NCI-H2029 treated with DMSO at 0.1 percent for 48 hours (cell line): ENCODE measurements at places on chromosomes 1 and 21.

- DNase-seq: no peak
Measured at GRCh38 chr1:80424249-80424648, 1376.5 kb upstream of the ADGRL2 start.

DNA sequence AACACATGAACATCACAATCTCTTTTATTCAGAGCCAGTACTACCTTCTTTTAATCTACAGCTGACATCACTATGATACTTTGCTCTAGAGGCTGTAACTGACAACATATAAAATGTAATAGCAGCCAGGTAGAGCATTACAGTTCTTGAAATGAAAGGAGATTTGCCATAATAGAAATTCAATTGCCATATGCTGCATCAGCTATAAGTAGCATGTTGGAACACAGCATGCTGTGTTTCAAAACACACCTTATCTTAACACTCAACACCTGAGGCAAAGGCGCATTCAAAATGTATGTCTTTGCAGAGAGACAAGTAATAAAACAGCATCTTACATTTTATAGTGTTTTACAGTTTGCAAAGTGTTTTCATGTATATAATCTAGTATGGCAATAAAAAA is 24.0 kb upstream of the KRTAP21-1 start:
- no peak for DNase-seq

GRCh38 chr1:95916616-95917015 is 682.6 kb downstream of the RWDD3 start:
- DNase-seq: no peak

- DNase-seq: no peak
Measured at GRCh38 chr1:89649783-89650182, 16.9 kb downstream of the LRRC8C start.

DNA sequence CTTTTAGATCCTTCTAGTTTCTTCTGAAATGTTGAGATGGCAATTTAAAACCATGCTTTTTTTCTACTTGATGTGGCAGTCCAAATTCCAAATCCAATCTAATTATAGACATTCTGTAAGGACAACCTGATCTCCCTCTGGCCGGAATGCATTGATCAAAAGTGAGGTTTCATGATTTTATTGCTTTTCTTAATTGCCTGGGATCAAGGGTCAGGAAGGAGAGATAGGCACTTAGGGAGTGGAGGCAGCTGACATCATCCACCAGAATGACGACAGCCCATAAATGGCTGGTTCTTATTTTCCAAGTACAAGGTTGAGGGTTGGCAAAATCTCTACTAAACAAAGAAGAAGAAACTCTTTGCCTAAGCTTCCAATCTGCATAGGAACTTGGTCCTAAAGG is 46.4 kb upstream of the SCCPDH start:
- DNase-seq: no peak

- peak; percentile 32 for DNase-seq
Measured at GRCh38 chr1:28056129-28056925, 32.1 kb downstream of the EYA3 start.

- no peak for DNase-seq
Measured at GRCh38 chr1:72763481-72763880, 481.1 kb upstream of the NEGR1 start.

- DNase-seq: no peak
Measured at GRCh38 chr1:29243871-29244200, 7.5 kb downstream of the PTPRU start.

GRCh38 chr21:44010429-44010828 is 1.7 kb upstream of the TRAPPC10 start:
- DNase-seq: no peak

DNA sequence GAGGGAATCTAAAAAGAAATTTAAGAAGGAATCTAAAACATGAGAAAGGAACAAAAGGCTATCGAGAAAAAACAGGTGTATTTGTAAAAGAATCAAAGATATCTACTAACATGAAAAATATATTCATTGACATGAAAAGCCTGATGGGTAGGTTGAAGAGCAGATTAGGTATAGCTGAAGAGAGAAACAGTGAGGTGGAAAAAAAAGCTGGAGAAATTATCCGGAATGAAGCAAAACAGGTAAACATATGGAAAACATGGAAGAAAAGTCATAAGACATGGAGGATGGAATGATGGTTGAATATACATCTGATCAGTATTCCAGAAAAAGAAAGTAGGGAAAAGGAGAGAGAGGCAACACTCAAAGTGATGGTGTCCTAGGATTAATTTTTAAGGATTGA is 9.6 kb downstream of the EVA1C start:
- no peak for DNase-seq

GRCh38 chr1:3641046-3641760 is 8.7 kb downstream of the WRAP73 start:
- DNase-seq: no peak

- no peak for DNase-seq
Measured at GRCh38 chr1:96515430-96515829, 206.2 kb upstream of the PTBP2 start.

DNA sequence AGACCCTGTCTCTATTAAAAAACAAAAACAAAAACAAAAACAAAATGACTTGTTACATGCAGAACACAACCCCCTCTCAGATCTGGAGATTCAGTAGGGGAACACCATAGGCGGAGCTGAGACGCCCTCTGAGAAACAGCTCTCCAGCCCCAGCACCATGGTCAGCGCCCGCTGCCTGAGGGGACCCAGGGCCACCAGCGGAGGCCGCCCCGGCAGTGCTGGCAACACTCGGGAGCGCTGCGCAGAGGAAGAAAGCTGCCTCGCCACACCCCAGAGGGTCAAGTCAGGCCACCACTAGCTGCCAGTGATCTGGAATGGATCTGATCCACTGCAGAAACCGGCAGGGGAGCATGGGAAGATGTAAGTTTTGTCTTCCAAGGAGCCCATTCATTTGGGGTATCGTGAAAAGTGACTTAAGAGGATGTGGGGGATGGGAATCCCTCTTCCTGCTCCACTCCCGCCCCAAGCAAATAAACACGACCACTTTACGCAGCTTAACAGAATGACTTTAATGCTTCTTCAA is 3.1 kb downstream of the ACTA1 start:
- no peak for DNase-seq

DNA sequence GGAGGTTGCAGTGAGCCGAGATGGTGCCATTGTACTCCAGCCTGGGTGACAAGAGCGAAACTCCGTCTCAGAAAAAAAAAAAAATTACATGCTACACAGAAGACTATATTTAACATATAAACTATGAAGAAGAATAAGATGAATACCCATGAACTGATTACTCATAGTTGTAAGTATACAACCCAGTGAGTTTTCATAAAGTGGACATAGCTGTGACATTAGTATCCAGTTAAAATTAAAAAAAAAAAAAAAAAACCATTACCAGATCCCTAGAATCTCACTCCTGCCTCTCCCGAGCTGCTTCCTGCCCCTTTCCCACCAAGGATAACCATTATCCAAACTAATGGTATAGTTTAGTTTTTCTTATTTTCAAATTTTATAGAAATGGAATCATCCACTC is 37.4 kb downstream of the UBE4B start:
- no peak for DNase-seq

GRCh38 chr21:46205766-46206162 is 21.5 kb upstream of the SPATC1L start:
- DNase-seq: no peak

GRCh38 chr1:26831546-26832248 is 5.2 kb downstream of the ZDHHC18 start:
- DNase-seq: peak; percentile 72

GRCh38 chr1:154972517-154973343 is 1.8 kb upstream of the CKS1B start:
- DNase-seq: no peak

- no peak for DNase-seq
Measured at GRCh38 chr1:942411-942821, 16.6 kb downstream of the NOC2L start.

GRCh38 chr1:234561319-234561718 is 48.7 kb downstream of the IRF2BP2 start:
- no peak for DNase-seq

DNA sequence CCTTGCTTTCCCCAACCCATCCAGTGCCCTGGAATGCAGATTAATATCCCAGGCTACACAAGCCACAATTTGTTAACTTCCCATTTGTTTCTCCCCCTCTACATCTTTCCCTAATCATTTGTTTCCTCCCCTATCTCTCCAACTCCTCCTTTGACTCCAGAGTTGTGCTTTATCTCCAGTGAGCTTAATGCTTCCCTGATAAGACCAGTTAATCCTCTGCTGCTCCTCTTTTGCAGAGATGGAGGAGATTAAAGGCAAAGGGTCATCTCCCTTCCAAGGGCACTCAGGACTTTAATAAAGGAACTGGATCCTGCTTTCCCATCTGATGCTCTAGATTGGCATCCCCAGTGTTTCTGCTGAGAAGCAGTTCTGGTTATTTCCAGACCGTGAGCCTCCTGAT is 7.1 kb downstream of the FAM78B start:
- DNase-seq: no peak

DNA sequence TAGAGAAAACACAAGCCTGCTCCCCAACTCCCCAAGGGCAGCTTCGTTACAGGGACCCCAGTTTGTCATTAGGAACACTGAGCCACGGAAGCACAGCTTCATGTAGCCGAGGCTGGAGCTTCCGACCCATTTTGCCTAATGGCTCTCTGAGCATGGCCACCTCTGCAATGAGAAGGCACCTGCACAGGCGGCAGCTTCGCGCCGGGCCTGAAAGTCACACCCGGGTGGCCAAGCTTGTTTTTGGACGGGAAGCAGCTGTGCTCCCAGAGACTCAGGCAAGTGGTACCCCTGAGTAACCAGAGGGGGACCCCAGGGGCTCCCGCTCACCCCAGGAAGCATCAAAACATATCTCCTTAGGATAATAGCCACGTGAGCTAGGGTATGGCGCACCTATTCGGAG is 80.9 kb downstream of the SLC66A1 start:
- no peak for DNase-seq

DNA sequence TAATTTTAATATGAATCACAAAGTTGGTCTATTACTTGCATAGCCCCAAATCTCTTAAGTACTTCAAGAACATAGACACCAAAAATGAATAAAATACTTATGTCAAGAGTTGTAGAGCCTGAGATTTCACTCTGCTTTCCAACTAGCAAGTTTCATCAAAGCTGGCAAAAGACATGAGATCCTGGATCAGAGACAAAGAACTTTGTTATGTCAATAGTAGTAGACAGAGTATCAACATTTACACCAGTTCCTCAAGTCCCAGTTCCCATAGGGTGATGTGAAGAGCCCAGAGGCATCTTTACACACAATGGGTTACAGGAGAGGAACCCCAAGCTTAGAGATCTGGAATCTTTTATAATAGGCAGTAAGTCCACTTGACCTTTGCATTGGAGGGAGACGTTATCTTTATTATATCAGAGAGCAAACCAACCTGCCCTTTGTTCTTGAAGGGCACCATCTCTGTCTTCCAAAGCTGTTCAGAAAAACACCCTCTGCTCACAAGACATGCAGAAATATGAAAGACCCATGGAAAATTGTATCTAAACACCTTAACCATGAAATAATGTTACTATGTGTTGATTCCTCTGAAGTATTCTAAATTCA is 174.4 kb upstream of the GALNT2 start:
- DNase-seq: no peak

DNA sequence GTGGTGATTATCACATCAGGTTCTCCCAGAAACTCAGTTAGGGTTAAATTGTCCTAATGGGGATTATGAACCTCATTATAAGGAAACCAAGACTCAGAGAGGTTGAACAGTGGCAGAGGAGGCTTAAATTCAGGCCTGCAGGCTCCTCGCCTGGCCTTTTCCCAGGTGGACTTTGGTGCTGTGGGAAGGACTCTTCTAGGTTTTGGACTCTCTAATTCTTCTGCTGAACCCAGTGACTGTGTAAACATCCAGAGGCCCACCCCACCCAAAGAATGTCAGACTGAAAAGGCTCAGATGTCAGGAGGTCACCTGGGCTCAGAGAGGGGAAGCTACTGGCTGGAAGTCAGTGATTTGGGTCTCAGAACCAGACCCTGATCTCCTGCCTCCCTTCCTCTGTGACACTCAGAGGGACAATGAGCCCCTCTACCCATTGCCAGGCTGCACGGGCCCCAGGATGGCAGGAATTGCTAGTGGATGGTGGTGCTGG is 2.5 kb downstream of the ZNF362 start:
- no peak for DNase-seq

- no peak for DNase-seq
Measured at GRCh38 chr21:43995521-43996105, 16.5 kb upstream of the TRAPPC10 start.

DNA sequence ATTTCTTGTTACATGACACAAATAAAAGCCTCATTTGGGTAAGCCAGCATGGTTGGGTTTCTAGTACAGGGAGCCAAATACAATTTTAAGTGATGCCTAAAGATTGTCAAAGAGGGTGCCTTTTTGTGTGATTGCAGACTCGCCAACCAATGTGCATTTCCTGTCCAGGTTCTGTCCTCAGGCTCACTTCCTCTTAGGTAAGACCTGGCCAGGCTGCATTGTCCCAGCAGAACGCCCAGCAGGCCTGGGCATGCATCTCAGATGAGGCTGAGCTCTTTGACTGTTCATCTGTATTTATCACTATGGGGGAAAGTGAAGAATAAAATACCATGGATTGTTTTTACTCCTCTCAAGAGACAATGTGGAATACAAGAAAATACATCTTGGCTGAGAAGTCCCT is 49.7 kb downstream of the KCNC4 start:
- no peak for DNase-seq

DNA sequence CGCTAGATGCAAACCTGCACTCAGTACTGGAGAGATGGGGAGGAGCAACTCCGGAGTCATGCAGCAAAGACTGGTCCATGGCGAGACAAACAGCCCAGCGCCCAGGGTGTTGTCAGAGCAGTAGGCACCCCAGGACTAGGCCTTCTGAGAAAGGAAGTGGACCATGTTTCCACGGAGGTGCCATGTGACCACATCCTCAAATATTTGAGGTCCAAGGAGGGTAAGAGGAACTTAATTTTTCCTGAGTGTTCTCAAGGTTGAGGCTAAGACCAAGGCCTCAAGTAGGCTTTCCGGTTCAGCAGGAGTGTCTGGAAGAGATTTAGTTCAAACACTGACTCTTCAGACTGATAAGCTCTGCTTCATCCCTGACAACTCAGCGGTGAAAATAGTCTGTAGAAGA is 186.2 kb downstream of the RHOU start:
- DNase-seq: no peak

DNA sequence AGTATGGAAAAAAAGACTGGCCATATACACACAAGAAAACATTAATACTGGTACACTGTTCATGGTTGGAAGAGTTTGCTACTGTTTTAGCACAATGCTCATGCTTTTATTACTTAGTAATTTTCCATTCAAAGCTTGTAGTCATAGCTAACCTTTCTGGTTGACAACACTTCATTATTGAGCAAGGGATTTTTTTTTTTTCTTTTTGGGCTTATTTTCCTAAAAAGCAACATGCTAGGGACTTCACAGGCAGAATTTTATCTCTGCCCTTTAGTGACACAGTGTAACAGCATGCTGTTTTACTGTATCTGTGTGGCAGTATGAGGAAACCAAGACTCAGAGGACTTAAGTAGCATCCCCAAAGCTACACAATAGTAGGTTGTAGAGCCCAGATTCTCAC is 58.5 kb downstream of the FGGY start:
- DNase-seq: no peak
